Stimulated activated CD8-positive, alpha-beta memory T cell treated with anti-CD3 and anti-CD28 coated beads, Interleukin-2, amount 100 ng/mL, for 1 hour (primary cell): ENCODE measurements at places on chromosomes 4 and X.

- no peak for DNase-seq
Observed at GRCh38 chr4:184833046-184833838, 7.5 kb upstream of the ACSL1 start.

DNA sequence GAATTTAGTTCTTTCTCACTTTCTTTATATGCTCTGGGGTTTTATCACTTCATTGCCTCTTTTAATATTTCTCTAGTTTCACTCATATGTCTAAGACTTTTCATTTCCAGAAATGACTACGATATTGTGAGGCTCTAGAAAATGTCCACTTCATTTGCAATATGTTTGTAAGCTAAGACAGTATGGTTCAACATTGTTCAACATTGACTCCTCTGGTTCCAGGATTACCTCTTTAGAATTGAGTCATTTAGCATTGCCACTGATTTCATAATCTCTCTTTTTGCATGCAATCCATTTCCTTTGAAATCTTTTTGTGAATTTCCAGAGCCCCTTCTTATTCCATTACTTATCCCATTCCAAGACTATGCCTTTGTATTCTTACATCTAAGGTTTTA lies 32.3 kb downstream of the BBS12 start:
- no peak for DNase-seq

DNA sequence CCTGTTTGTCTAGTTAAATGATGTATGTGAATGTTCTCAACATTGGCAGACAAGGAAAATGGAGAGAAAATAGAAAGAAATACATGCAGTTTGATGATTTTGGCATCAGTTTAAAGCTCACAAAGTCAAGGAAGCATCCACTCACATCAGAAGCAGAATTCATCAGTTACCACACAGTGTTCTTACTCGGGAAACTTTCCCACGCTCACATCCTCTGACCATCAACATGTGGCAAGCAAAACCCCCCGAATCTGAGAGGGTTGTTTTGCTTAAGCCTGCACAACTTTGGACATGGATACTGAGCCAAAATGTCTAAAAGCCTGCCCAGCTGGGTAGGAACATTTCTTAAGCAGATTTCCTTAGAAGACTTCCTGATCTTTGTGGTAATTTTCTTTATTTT lies 407.6 kb downstream of the ANKRD50 start:
- no peak for DNase-seq

DNA sequence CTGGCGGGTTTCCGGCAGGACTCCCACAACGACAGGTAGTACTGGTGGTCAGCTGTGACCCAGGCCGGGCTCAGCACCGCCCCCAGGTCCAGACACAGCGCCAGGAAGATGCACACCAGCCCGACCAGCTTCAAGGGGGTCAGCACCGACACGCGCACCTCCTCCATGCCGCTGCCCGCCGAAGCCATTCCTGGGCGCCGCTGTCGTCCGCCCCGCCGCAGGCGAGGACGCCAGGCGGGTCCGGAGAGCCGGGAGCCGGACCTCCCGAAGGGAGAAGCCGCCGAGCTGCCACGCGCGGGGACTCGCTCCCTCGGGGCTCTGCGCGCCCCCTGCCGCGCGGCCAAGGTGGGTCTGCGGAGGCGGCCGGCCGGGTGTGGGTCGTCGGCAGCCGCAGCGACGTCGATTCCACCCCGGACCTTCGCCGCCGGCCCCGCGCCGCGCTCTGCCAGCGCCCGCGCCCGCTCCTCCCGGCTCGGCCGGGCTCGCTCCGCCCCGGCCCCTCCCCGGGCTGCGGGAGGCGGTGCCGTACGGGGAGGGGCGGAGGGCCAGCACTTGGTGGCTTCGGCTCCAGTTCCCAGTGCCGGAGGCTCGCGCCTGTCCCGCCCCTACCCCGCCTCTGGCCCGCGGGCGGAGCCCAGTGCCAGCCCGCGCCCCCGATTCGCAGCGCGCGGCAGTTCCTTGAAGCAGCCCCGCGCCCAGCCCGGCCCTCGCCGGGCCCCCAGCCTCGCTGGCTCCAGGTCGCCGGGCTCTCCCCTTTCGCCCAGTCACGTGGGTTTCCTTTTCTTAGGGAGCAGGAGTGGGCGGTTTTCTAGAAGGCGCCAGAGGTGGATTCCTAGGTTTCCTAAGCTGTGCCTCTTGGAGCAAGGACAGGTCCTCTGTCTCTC lies at the start of gene TMEM47:
TMEM47 (minus strand) TSS at position 444 of the 884 bp plus-strand sequence; CDS start at position 188, 256 bp downstream.
- no peak for DNase-seq

DNA sequence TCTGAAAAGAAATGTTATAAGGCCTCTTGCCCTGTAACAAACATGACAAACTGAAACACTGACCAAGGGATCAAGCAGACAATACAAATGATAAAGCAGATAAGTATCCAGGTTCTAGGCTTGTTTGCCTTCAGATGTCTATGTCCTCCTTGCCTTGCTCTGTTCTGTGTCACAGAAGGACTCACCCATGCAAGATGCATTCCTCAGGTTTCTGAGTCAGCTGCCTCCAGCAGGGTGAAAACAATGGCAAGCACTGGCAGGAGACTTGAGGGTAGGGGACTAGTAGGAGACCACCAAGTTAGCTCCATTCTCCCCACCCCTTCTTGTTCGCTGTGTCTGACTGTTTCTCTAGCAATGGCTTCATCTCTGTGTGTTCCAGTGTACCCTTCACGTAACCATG lies 76.6 kb upstream of the CXXC4 start:
- no peak for DNase-seq

DNA sequence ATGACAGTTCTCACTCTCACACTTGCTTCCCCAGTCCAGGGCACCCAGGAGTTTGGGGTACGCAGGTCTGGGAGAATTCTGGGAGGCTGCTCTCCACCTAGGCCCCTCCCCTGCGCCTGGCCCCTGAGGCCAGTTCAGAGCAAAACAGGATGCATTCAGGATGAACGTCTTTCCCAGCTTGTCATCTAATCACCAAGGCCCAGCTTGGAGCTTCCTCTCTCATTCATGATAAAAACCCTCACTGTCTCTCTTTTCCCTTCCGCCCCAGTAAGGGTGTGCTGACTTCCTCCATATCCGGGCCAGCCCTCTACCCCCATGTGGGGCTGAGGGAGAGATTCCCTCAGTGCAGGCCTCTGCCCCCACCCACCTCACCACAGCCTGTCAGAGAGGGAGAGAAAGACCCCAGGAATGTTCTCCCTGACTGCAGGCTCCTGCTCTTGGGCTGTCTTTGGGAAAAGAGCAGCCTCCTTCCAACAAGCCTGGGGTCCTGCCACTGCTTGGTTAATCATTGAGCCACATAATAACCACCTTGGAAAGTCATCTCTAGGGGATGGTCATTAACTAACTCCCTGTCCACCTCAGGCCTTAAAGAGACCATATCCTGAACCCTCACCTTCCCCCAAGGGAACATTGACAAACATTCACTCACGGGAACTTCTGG lies 50.1 kb downstream of the STARD8 start:
- DNase-seq, result no peak

- no peak for DNase-seq
Observed at GRCh38 chr4:118086344-118086743, 52.1 kb downstream of the NDST3 start.

DNA sequence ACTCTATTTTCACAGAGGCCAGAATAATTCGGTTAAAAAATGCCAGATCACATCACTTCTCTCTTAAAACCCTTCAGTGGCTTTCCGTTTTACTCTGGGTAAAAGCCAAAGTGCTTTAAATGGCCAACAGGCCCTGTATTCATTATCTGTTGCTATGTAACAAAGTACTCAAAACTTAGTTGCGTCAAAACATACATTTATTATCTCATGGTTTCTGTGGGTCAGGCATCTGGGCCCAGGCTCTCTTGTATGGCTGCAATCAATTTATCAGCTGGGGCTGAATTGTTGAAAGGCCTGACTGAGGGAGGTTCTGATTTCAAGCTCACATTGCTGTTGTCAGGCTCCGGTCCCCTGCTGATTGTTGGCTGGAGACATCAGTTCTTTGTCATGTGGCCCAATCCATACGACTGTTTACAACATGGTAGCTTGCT lies 72.7 kb upstream of the H2AZ1 start:
- no peak for DNase-seq

DNA sequence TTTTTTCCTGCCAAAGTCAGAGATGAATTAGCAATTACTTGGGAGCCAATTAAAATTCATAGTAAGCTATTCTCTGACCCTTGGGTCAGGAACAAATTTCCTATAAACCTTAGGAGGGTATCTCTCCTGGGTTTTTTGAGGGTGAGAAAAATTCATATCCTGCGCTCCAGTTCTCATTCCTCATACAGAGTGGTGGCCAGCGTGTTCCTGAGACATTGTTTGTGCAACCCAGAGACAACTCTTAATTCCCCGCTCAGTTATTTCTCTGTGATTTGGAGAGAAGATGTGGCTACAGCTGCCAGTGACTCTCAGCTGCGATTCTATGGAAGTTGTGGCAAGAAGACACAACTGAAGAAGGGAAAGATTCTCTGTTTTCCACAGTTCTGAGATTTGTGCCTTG lies 37.9 kb upstream of the CBR4 start:
- DNase-seq, result no peak

DNA sequence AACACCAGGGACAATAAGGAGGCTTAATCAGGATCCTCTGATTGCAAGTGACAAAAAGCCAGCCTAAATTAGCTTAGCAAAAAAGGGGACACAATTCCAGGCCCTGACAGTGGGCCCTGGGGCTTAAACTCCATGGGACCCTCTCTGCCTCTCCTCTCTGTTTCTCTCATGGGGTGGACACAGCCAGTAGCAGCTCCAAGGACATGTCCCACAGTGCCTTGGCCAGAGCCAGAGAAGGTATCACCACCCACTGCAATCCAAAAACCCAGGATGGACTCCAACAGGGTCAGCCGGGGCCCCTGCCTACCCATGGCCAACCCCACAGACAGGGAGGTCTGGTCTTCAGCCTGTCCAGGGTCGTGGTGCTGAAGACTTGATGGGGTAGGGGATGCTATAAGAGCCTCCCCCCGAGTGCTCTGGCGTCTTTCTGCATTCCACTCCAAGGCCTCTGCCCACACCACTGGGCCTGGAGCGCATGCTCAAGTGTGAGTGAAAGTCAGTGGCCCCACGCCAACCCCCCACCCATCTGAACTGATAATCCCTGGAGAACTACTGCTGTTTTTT lies 19.7 kb upstream of the PPP2R2C start:
- no peak for DNase-seq

DNA sequence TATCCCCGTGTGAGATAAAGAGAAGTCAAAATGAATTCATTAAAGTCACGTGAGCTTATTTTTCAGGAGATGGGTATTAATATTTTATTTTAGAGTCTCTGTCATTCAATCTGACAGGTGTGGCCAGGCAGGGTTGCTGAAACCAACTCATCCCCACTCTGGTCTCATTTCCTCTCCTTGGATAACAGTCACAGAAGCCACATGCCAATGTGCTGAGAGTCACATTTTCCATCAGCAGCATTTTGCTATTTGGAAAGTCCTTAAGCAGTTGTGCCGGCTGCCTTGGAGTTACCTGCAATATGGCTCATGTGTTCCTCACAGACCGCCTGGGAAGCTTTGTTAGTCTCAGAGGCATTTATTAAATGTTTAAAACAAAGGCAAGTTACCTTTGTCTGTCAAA lies 302.3 kb downstream of the DCHS2 start:
- no peak for DNase-seq

GRCh38 chr4:169741569-169741968 lies 16.2 kb downstream of the HPF1 start:
- no peak for DNase-seq
